Activated T-cell treated with anti-CD3 and anti-CD28 coated beads, Interleukin-2, amount 50 U/mL, for 72 hours (primary cell): ENCODE measurements at places on chromosomes 4 and X.

- DNase-seq = no peak
These were observed 166.5 kb downstream of the GABRG1 start for GRCh38 chr4:45957353-45957752.

DNA sequence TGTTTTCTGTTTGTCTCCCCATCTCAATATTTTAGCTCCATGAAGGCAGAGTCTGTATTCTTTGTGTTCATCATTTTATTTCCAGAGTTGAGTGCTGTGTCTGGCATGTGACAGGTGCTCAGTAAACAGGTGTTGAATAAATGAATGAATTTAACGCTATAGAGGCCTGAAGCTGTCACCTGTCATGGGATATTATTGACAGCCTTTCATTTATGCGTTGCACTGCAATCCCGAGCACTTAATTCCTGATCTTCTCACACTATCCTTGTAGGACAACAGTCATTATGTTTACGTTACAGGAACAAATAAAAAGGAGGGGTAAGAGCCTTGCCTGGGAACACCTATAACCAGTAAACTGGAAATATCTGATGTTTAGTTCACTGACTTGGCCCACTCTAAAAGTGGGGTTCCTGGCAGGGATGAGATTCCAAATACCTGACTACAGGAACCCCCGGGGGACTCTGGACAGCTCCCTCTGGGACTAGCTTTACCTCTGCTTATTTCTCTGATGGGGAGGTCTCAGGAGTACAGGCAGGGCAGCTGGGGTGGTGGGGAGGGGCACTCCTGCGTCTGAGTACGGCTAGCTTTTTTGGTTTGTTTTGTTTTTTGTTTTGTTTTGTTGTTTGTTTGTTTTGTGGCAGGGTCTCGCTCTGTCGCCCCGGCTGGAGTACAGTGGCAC lies 36.6 kb downstream of the SEL1L3 start:
- no peak for DNase-seq

- DNase-seq = no peak
These were observed 167.1 kb downstream of the NHS start for GRCh38 chrX:17542123-17542522.

DNA sequence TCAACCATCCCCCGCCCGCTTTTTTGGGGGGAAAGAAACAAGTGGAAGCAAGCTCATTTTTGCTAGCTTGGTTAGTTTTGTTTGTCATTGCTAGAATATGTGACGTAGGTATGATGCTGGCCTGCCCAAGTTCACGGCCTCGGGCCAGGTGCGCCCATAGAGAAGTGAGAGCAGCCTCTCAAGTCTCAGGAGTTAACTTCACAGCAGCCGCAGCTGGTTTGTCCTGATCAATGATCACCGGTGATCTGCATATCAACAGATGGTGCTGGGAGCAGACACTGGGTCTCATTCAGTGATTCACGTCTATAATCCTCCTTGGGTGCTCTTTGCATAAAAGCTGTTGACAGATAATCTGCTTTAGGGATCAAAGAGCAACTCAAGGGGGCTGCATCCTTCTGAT lies 50.1 kb downstream of the ENPP6 start:
- no peak for DNase-seq

GRCh38 chr4:24369507-24370029 lies 214.8 kb downstream of the DHX15 start:
- no peak for DNase-seq

DNA sequence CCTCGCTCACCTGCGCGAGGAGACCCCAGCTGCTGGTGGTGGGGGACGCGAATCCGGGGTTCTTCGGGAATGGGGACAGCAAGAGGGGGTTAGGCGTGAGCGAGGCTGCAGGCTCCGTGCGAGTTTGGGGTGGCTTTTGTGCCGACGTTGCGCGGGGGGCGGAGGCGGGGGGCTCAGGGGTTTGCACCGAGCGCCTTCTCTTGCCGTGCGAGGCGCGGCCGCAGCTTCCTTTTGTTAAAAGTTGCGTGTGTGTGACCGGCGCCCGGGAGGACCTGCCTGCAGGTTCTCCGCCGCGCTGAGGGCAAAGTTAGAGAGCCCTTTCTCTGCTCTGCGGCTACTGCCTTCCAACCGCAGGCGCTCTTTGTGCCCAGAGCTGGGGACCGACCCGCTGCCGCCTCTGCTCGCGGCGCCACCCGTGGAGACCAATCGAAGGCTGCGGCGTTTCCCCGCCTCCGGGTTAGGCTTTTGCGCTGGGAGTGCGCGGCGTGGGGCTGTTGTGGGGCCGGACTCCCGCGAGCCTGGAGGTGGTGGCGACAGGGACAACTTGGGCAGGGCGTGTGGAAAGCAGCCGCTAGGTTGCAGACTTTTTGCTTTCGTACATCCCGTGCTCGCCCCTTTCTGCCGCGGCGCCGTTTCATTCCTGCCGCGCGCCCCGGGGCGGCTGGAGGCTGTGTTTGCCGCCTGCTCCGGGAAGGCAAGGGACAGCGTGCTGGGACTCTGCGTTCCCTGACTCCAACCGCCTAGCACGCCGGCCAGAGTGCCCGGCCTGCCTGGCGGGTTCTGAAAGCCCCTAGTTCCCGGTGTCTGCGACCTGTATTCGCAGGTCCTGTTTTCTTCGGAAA lies 716 bp downstream of the KIT start:
- DNase-seq = peak; percentile 52

DNA sequence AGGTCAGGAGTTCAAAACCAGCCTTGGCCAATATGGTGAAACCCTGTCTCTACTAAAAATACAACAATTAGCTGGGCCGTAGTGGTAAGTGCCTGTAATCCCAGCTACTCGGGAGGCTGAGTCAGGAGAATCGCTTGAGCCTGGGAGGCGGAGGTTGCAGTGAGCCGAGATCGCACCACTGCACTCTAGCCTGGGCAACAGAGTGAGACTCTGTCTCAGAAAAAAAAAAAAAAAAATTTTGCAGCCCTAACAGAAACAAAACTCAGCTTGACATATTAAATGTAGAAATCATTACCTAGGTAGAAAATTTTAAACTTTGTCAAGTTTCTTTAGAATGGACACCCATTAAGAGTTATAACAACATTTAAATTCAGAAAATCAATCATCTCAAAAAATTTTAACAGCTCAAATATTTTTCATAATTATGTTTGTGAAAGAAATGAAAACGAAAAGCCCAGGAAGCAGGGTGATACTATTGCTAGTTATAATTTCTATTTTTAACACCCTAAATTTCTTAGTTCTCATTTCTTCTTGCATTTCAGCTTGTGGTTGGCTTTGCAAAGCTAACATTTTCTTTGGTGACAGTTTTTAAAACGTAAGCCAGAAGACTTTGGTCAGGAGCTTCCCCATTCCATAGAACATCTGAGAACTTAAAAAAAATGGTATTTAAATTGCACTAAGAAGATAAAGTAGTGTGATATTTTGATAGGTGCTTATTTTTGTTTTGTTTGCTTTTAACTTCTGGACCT lies 33.3 kb upstream of the RBBP7 start:
- no peak for DNase-seq

- no peak for DNase-seq
These were observed 52.0 kb downstream of the CHIC1 start for GRCh38 chrX:73615022-73615421.

- no peak for DNase-seq
These were observed 61.7 kb upstream of the HDAC8 start for GRCh38 chrX:72634331-72634730.

DNA sequence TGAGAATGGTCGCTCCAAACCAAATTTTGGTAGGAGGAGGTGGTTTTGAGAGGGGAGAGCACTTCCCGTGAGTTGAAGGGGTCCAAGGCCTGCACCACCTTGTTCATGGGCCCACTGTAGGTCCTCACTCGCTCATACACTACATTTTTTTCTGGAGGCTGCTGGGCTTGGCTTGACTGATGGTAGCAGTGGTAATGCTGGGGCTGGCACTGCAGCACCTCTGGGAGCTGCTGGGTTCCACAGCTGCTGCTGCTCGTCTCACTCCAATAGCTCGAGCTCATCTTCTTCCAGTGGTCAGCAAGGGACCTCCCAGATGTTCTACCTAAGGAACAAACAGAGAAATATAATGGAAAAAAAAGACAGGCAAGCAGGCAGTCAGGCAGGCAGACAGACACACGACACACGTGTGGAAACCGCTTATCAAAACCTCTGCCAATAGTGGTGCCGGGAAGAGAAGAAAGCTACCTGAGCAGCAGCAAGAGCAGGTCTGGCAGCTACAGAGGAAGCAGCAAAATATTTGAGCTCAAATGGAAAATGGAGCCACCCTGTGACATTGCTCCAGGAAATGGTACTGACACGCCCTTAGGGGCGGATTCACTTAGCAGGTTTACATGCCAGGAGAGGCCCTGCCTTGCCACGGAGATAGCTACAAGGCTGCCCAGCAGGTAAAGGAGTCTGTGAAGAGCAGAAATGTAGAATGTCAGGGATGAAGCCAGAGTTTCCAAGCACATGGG lies at the start of gene POF1B:
POF1B (minus strand) TSS at position 492 of the 734 bp plus-strand sequence; CDS start at position 281, 211 bp downstream.
- no peak for DNase-seq

GRCh38 chr4:6806924-6807626 lies 24.5 kb downstream of the KIAA0232 start:
- DNase-seq = no peak
